ENCODE measurements at places on chromosomes 1 and 21.

GRCh38 chr1:28449904-28450303 is 55.9 kb upstream of the RCC1 start:
- no peak for DNase-seq
- H3K27me3 ChIP-seq: no peaks in the 10 kb centered on the region
- H3K27ac ChIP-seq: peak overlapping the region; percentile 71
- peaks cover 19% of the 10 kb centered on the region for H3K4me1 ChIP-seq
- H3K36me3 ChIP-seq: peaks cover 14% of the 10 kb centered on the region
- no peak overlapping the region for H3K4me3 ChIP-seq

GRCh38 chr1:32352831-32353383 is 9.4 kb downstream of the FAM229A start:
- no peak overlapping the region for H3K27ac ChIP-seq
- no peak for DNase-seq
- no peaks in the 10 kb centered on the region for H3K27me3 ChIP-seq
- H3K4me1 ChIP-seq: peaks cover 30% of the 10 kb centered on the region
- H3K4me3 ChIP-seq: no peak overlapping the region
- H3K36me3 ChIP-seq: no peaks in the 10 kb centered on the region

- H3K4me1 ChIP-seq: no peaks in the 10 kb centered on the region
- no peak overlapping the region for H3K4me3 ChIP-seq
- no peak for DNase-seq
- peaks cover 48% of the 10 kb centered on the region for H3K27me3 ChIP-seq
These were observed 147.0 kb upstream of the ERG start for GRCh38 chr21:38645282-38645681.

GRCh38 chr1:168437821-168438220 is 106.0 kb downstream of the XCL2 start:
- no peak overlapping the region for H3K27ac ChIP-seq
- H3K27me3 ChIP-seq: no peaks in the 10 kb centered on the region
- peaks cover 26% of the 10 kb centered on the region for H3K4me1 ChIP-seq
- H3K36me3 ChIP-seq: no peaks in the 10 kb centered on the region

DNA sequence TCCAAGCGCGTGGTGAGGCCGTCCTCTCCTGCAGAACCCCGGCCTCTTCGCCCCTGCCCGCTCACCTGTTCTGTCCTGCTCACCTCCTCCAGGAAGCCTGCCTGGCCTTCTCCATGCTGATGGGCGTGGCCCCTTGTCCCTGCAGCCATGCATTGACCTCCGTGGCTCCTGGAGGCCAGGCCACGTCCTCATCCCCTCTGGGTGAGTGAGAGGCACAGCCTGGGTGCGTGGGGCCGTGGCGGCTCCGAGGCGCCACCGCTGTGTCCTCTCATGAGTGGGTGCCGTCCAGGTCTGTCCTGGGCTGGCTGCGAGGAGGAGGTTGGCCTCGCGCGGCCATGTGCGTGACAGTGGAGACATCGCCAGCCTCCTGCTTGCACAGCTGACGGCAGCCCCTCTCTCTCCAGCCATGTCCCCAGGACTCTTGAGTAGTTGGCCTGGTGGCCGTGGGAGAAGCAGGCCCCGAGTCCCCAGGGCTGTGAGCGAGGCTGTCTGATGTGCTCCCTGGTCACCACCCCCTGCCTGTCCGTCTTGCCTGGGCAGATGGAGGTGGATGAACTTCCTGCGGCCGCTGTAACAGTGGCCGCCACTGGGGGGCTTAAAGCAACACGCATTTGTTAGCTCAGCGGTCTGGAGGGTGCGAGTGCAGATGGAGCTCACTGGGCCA is 58.1 kb downstream of the PRKCZ start:
- no peaks in the 10 kb centered on the region for H3K27me3 ChIP-seq
- no peak overlapping the region for H3K27ac ChIP-seq
- peaks cover 3% of the 10 kb centered on the region for H3K36me3 ChIP-seq
- no peak overlapping the region for H3K4me3 ChIP-seq

DNA sequence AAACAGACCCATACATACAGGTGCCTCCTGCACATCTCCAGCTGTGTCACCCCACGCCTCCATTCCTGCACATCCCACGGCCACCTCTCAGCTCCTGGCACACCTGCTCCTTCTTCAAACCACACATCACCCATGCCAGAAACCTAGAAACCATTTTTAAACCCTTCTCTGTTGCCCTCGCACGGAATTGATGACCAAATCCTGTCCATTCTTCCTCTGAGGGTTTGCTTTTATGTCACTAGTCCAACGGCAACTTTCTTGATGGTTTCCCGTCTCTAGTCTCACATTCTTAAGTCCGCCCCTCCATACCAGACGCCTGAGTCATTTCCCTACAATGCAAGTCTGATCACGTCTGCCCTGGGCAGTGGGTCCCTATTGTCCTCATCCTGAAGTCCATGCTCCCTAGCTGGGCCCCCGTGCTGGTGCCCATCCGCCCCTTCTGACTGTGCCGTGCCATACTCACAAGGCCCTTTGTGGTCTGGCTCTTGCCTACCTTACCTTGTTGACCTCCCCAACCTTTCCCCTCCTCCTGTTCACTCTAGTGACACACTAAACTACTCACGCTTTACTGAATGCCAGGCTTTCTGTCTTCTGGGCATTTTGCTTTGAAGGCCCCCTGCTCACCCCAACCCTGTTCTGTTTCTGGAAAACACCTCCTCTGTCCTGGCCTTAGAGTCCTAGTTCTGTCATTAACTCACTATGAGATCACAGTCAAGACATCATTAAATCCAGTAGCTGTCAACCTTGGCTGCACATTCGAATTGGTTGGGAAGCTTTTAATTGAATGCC is 17.6 kb downstream of the SLC2A1 start:
- peaks cover 99% of the 10 kb centered on the region for H3K36me3 ChIP-seq
- peak overlapping the region; percentile 86 for H3K27ac ChIP-seq
- H3K4me3 ChIP-seq: peak overlapping the region; percentile 15
- no peaks in the 10 kb centered on the region for H3K27me3 ChIP-seq
- no peak for DNase-seq
- H3K4me1 ChIP-seq: peaks cover 98% of the 10 kb centered on the region

- no peak for DNase-seq
- peaks cover 10% of the 10 kb centered on the region for H3K27me3 ChIP-seq
- peaks cover 54% of the 10 kb centered on the region for H3K4me1 ChIP-seq
- peak overlapping the region; percentile 93 for H3K4me3 ChIP-seq
- H3K36me3 ChIP-seq: peaks cover 49% of the 10 kb centered on the region
These were observed 1.2 kb downstream of the LMNA start for GRCh38 chr1:156115514-156116374.

DNA sequence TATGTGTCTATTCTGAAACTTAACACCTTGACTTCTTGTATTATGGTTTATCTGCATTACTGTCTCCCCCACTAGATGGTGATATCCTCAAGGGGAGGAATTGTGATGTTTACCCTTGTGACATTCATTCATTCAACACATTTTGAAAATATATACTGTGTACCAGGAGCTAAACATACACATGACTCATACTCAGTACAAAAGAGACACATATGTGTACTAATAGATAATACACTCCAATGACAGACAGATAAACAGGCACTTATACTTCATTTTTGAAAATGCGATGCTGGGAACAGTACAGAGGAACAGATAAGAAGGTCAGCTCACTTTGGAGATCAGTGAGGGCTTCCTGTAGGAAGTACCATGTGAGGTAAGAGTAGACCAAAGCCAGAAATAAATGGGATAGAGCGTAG is 8.9 kb upstream of the RAB3GAP2 start:
- H3K4me1 ChIP-seq: no peaks in the 10 kb centered on the region
- no peaks in the 10 kb centered on the region for H3K36me3 ChIP-seq
- no peaks in the 10 kb centered on the region for H3K27me3 ChIP-seq
- no peak for DNase-seq

DNA sequence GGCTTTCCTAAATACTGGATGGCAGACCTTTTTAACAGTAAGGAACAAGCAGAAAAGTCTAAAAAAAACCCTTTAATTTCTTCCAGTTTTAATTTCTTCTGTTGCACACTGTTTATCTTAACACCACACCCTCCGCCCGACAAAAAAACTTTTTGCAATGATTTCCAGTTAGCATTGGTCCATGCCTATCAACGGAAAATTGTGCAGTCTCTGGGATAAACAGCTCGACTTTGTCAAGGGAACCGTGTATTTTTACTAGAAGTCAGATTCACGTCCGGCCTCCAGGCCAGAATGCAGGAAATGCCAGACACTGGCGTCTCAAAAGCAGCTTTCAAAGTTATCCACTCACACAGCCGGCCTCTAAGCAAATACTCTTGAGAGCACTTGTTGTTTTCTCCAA is 378 bp upstream of the NUP210L start:
- peaks cover 71% of the 10 kb centered on the region for H3K36me3 ChIP-seq
- peak overlapping the region; percentile 84 for H3K27ac ChIP-seq
- DNase-seq: no peak
- H3K27me3 ChIP-seq: no peaks in the 10 kb centered on the region

GRCh38 chr1:76715474-76715873 is 151.8 kb upstream of the ST6GALNAC5 start:
- no peak overlapping the region for H3K4me3 ChIP-seq
- peaks cover 4% of the 10 kb centered on the region for H3K27me3 ChIP-seq
- no peak overlapping the region for H3K27ac ChIP-seq
- DNase-seq: no peak

DNA sequence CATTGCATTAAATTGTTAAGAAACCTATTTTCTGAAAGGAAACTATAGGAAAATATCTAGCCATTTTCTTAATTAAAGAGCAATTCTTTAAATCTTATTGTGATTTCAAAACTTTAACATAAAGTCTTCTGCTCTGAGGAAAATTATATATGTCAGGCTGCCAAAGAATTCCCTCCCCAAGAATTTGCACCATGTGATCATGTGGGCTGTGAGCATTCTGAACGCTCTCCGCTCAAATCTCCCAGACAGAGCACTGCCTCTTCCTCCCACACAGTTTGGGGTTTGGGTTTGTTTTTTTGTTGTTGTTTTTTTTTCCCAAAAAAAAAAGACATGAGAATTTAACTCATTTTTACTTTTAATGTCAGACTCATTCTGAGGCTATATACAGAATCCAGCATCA is 155.9 kb upstream of the PALMD start:
- no peaks in the 10 kb centered on the region for H3K36me3 ChIP-seq
- no peak overlapping the region for H3K4me3 ChIP-seq
- no peaks in the 10 kb centered on the region for H3K4me1 ChIP-seq
- no peak overlapping the region for H3K27ac ChIP-seq
- H3K27me3 ChIP-seq: peaks cover 3% of the 10 kb centered on the region

- H3K27me3 ChIP-seq: no peaks in the 10 kb centered on the region
- peaks cover 11% of the 10 kb centered on the region for H3K4me1 ChIP-seq
- H3K36me3 ChIP-seq: no peaks in the 10 kb centered on the region
- no peak overlapping the region for H3K27ac ChIP-seq
These were observed 18.8 kb downstream of the WNT9A start for GRCh38 chr1:227928811-227929375.

DNA sequence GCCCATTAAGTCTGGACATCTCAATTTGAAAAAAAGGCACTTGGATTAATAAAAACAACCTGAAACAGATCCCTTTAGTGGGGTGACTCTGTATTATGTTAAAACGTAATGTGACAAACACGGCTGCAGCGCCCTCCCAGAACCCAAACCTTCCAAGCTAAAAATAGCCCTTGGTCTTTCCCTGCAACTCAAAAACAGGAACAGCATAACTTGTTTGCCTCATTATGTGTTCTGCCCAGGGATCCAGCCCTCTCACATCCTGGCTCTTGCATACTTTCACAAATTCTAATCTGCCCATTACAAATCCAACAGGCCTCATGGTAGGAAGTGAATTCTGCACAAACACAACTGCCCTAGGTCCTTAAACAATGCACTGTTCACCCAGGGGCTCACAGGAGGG is 94.7 kb upstream of the GADD45A start:
- H3K4me3 ChIP-seq: no peak overlapping the region
- DNase-seq: no peak
- H3K4me1 ChIP-seq: no peaks in the 10 kb centered on the region
- no peaks in the 10 kb centered on the region for H3K36me3 ChIP-seq
- H3K27me3 ChIP-seq: peaks cover 5% of the 10 kb centered on the region

- no peak for DNase-seq
- H3K27ac ChIP-seq: peak overlapping the region; percentile 99
- peak overlapping the region; percentile 87 for H3K4me3 ChIP-seq
- H3K27me3 ChIP-seq: no peaks in the 10 kb centered on the region
- H3K4me1 ChIP-seq: peaks cover 57% of the 10 kb centered on the region
These were observed 420 bp upstream of the IFI16 start for GRCh38 chr1:159009287-159009686.

GRCh38 chr1:152052606-152053005 is 15.8 kb upstream of the S100A11 start:
- no peak overlapping the region for H3K4me3 ChIP-seq
- H3K27ac ChIP-seq: no peak overlapping the region
- no peaks in the 10 kb centered on the region for H3K36me3 ChIP-seq

DNA sequence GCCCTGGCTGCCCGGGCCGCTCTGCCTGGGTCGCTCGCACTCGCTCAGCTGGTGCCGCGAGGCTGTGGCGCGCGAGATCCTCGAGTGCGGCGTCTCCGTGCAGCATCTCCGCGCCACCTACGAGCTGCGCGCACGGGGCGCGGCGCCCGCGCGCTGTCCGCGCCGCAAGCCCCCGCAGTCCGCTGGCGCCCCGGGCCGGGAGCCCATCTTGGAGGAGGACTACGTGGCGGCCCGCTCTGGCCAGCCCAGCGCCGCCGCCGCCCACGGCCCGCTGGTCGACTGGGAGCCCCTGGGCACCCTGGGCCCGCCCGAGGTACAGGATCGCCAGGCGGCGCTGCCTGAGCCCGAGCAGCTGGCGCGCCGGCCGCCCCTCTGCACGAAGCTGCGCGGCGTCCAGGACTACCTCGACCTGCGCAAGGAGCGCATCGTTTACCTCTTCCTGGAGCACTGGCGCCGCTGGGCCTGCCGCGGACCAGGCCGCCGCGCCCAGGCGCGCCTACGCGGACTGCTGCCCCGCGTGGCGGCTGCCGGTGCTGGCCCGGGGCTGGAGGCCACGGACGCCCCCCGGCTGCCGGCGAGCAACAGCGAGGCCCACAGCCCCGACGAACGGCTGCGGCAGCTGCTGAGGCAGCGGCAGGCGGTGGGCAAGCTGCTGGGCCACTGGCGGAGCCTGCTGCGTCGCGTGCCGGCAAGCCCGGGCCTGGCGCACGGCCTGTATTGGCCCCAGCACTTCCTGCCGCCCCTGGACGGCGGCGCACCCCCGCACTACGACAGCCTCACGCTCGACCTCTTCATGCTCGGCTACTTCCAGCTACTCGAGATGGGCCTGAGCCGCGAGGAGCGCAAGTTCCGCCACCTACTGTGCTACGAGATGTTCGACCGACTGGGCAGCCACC is 10.9 kb downstream of the TNFRSF25 start:
- H3K36me3 ChIP-seq: no peaks in the 10 kb centered on the region
- H3K4me1 ChIP-seq: peaks cover 25% of the 10 kb centered on the region
- peak; percentile 66 for DNase-seq
- no peak overlapping the region for H3K27ac ChIP-seq
